ENCODE measurements at places on chromosomes 1 and 21.

DNA sequence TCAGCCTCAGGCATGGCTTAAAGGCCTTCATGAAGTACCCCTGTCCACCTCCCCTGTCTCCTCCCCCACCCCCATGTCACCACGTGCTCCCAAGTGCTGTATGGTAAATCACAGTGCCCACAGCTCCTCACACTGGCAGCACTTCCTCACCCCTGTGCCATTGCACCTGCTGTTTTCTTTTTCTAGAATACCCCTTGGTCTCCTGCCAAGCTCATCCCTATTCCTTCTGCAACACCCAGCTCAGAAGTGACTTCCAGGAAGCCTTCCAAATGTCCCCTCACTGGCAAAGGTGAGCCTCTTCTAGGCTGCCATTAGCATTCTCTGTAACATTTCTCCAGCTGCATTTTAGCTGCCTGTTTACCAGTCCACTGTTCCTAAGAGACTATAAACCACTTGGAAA lies 9.4 kb downstream of the AKNAD1 start:
- no peak for DNase-seq

DNA sequence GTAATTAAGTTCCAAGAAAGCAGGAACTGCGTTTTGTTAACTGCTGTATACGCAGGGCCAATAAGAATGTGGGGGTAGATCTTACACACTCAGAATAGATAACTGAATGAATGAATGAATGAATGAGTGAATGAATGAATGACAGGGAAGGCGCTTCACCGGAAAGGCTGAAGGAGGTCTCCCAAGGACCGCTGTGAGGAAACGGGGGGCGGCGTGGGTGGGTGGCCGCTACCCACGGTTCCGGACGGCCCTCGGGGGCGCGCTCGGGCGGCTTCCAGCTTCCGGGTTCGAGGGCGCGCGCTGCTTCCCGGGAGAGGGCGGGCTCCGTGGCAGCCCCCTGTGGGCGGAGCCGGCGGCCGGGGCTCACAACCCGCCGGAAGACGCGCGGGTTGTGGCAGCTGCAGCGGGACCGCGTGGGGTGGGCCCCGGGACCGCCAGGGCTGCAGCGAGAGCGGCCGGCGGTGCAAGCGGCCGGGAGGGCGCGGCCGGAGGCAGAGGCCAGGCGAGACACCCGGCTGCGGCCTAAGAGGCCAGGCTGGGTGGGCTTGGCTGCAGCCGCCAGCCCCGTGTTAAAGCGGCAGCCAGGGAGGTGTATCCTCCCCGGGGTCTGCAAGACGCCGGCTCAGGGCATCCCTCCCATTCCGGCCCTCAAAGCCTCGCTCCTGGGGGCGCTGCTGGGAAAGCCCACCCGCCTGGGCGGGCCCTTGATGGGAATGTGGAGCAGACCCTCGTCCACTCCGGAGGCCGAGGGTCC lies at the start of gene ZFP69:
ZFP69 (plus strand) TSS at position 367 of the 754 bp plus-strand sequence. CDS start 2,072 bp downstream, outside the sequence.
- DNase-seq = peak; percentile 71

DNA sequence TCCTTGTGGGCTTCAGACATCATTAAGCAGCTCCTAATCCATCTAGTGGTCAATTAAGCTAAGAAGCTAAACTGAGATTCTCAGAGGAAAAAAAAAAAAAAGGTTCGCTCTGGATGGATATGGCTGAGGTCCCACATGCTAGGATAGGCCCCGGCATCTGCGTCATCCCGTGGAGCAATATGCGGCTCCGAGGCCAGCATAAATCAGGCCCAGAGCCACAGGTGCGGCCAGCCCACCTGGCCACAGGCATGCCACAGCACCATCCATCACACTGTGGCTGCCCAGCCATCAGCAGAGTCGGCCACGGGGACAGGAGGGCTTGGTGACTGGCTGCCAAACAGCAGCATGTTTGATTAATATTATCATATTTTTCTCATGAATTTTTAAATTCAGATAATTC lies 106.9 kb upstream of the TIAM1 start:
- no peak for DNase-seq

- DNase-seq = no peak
Observed at GRCh38 chr1:214500340-214501055, 50.9 kb downstream of the PTPN14 start.

GRCh38 chr1:242535986-242536385 lies 11.5 kb upstream of the PLD5 start:
- no peak for DNase-seq

- no peak for DNase-seq
Observed at GRCh38 chr1:203913073-203913521, 51.7 kb downstream of the SNRPE start.

- no peak for DNase-seq
Observed at GRCh38 chr1:32466761-32467160, 1.9 kb downstream of the ZBTB8B start.

- DNase-seq = no peak
Observed at GRCh38 chr1:239682046-239682445, 295.7 kb downstream of the CHRM3 start.

GRCh38 chr1:6489383-6489765 lies 2.1 kb downstream of the PLEKHG5 start:
- no peak for DNase-seq

DNA sequence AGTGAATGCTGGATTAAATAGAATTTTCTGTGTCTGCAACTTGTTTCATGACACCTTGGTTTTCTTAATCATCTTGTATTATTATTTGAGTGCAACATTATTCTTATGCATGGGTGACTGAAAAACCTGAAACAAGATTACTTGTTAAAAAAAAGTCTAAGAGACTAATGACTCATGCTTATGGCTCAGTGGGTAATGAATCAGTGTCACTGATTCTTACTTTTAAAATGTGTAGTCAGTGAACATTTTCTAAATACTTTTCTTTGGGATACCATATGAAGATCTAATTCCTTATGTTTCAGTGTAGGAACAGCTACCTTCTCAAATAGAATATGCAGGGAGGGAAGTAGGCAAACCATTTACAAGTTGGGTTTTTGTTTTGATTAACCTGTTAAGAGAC lies 65.5 kb downstream of the PRKAA2 start:
- no peak for DNase-seq

GRCh38 chr21:41483415-41483814 lies 24.5 kb downstream of the TMPRSS2 start:
- DNase-seq = no peak

DNA sequence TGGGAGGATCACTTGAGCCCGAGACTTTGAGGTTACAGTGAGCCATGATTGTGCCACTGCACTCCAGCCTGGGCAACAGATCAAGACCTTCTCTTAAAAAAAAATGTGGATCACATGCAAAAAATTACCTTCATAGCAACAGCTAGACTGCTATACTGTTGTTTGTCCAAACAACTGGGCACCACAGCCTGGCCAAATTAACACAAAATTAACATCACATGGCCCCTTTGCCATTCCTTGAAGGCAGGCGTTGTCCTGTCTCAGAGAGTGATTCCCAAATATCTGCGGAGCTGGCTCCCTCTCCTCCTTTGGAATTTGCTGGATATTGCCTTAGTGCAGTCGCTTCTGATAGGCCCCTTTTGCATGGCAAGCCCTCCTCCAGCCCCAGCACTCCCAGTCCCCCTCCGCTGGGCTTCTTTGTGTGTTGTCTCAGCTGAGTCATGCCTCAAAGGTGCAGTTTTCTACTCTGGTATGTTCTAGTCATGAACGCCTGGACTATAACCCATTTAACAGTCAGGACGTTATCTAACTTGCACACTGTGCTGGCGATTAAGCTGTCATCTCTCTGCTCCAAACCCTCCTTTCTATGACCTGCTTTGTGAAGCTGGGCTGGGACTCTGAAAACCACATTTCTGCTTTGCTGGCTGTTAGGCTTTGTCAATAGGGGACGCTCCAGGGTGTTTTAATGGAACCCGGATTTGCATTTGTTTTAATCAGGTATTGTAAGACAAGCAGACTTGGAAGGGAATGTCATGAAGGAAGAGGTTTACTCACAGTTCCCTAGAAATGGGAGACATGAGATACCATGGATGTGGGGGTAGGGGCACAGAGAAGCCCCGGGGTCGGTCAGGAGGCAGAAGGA lies 20.1 kb upstream of the HPCAL4 start:
- DNase-seq = no peak

DNA sequence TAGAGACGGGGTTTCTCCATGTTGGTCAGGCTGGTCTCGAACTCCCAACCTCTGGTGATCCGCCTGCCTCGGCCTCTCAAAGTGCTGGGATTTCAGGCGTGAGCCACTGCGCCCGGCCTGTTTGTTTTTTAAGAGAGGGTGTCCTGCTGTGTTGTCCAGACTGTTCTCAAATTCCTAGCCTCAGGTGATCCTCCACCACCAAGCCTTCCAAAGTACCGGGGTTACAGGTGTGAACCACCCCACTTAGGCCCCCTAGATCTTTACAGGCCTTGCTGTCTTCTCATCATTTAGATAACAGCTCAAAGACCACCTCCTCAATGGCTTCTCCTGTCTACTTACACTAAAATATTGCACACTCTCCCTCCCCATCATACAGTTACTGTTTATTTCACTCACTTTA lies 6.3 kb downstream of the SESN2 start:
- no peak for DNase-seq

DNA sequence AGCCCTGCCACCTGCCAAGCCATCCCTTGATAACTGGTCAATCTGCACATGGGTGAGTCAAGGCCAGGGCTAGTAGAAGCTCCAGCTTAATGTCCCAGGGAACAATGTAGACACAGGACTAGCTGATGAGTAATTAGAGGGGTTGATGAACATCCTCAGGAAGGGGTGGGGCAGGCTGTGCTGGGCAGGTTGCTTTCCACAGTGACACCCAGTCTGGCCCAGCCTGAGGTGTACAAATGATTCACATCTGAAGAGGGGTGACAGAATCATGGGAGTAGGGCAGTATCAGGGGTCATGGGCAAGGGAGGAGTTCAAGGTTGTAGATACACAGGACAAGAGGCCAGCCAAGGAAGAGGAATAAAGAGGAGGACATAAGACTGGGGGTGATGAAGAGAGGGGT lies 4.3 kb downstream of the LPAR3 start:
- DNase-seq = no peak

DNA sequence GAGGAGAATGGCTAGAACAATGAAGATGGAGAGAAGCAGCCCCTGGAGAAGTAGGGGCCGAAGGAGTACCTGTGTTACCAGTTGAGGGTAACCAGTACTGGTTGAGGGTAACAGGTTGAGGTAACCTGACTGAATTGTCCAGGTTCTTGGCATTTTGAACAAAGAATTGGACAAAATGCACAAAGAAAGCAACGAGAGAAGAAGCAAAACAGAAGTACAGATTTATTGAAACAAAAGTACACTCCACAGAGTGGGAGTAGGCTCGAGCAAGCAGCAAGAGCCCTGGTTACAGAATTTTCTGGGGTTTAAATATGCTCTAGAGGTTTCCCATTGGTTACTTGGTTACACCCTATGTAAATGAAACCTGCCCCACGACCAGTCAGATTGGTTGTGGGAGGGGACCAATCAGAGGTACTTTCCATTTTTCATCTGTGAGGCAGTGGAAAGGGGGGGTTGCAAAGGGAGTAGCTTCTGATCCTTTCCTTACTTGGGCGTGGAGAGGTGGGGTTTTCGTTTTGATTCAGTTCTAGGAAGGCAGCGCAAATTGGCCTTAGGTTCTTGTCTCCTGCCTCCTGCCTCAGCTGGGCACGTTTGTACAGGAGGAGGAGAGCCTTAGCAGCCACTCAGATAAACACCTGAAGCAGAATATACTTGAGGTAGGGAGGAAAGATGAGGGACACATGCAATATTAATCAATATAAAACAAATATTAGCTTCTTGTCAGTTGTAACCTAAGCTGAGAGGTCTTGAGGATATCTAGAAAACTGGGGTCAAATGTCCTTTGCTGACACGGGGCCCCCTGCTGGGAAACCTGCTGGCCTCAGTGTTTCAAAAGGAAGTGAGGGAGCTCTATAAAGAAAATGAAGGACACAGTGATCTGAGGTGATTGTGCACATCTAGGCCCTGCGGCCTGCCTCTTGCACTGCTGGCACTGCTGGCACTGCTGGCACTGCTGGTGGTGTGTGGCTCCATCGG lies 14.3 kb upstream of the LSM10 start:
- peak; percentile 6 for DNase-seq

GRCh38 chr1:115832651-115833050 lies 8.3 kb downstream of the NHLH2 start:
- no peak for DNase-seq

GRCh38 chr21:39763272-39763970 lies 18.4 kb downstream of the IGSF5 start:
- no peak for DNase-seq

GRCh38 chr1:60503266-60503925 lies 429.8 kb upstream of the C1orf87 start:
- no peak for DNase-seq

- DNase-seq = no peak
Observed at GRCh38 chr1:179588425-179589024, 3.1 kb upstream of the TDRD5 start.

GRCh38 chr1:17121881-17122280 lies 2.6 kb upstream of the PADI2 start:
- DNase-seq = peak; percentile 29

DNA sequence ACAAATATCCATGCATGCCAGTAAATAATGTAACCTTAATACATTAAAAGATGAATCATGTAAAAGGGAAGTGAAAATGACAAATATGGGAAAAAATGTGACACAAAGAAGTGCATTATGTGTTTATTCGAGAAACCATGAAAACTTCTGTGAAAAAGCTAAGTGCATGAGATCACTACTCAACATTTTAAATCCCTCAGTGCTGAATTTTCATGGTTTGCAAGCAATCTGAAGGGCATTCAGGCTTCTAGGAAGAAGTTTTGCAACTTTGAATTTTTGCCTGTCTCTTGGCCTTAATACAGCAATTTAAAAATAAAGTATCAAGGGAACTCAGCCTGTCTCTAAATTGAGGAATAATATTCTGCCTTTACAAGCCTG lies 78.2 kb downstream of the MAP3K7CL start:
- no peak for DNase-seq

DNA sequence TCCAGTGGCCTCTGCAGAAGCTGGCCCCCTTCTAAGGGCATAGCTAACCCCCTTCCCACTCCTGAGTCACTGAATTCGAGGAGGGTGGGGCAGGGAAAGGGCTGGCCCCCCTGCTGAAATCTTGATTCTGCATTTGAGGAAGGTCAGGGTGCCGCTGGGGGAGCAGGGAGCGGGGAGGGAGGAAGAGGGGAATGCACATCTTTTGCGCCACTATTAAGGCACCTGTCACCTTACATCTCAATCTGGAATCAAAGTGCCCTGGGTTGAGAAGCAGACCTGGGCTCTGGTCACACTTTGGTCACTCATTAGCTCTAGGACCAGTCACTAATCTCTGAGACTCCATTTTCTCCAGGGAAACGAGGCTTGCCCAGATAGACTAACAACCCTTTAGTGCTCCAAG lies 62.0 kb downstream of the TOR1AIP2 start:
- DNase-seq = no peak

- DNase-seq = no peak
Observed at GRCh38 chr1:201041011-201041410, 17.5 kb upstream of the KIF21B start.

Measured in MG63 (cell line).